ENCODE measurements at places on chromosomes 1 and 21.

DNA sequence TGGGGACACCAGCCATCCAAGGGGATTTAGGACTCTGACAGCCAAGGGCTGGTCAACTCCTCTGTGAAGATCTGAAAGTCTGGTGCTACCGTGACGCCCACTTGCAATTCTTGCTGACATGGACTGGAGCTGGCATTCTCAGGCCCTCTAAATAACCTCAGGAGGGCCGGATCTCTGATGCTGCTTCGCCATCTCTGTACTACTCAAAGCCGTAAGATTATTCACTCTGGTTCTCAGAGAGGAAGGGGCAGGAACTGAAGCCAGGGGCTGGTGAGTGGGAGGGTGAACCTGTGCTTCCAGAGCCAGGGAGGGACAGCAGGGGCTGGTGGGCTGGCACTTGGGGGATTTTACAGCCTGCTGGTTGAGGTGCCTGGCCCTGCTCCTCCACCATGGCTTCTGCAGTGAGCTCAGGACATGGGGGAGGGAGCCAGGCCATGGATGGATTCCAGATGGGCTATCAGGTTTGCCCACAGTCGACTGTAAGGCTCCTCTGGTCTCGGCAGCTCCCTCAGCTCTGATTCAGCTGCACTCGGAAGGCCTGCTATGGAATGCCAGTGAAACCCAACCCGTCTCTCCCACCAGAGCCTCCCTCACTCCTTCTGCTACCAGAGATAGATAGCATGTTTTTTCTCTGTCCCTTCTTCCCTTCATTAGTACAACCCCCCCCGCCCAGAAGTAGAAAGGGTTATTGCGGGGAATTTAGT lies 84.5 kb downstream of the PLXNA2 start:
- peak; percentile 91 for DNase-seq

DNA sequence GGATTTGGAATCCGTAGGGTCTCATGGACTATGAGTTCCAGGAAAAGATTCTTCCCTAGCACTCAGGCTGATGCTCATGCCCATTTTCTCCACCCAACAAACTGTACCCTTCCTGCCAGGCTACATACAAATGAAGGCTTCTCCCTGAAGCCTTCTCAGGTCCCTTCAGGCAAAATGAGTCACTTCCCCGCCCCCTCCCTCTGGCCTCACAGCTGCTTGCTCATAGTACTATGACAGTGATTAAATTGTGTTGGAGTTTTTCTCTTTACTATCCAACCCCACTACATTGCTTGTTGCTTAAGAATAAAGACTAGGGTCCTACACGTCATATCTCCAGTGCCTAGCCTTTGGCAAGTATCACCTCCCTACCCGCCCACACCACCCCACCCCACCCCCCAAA lies 207.6 kb upstream of the NFIA start:
- peak; percentile 69 for DNase-seq

DNA sequence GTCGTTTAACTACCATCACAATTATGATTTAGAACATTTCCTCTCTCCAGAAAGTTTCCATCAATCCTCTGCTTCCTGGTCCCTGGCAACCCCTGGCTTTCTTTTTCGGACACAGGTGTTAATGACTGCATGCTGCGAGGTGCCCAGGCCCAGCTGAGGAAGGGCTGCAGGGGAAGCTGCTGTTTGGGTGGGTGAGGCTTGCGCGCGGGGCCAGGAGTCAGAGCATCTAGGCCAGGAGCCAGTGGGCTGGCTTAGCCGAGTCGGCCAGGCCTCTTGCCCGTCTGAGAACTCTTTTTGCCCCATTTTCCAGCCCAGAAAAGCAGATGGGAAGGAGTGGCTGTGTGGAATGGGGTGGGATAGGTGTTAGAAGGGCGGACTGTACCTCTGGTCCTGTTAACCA lies 51.5 kb downstream of the NAV1 start:
- no peak for DNase-seq

GRCh38 chr1:23210351-23210785 lies 6.9 kb downstream of the HTR1D start:
- DNase-seq = peak; percentile 16

DNA sequence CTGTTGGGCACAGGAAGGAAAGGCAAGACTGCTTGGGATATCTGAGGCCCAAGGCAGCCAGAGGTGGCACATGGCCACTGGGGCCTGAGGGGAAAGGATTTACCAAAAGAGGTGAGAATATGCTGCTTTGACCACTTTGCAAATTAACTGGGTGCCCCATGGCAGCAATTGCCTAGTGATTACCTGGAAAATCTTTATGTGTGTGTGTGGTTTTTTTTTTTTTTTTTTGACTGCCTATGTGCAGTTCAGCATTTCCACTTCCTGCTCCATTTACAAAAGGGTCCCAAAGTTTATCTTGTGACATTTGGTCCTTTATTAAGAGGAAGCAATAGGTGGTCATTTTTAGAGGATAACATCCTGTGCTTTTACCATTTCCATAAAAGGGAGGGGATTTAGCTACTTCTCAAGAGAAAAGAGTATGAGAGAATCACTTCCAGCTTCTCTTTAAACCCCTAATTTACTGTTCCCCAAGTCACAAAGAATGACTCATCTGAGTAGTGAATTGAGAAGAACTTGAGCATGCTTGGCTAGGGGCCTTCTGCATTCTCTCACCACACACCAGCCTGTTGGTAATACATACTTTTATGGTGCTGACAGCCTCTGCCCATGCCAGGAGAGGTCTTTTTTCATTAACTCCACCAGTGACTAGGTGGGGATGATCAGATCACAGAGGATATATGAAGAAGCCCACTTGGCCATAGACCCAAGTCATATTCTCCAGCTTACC lies 52.1 kb downstream of the SYDE2 start:
- peak; percentile 71 for DNase-seq

DNA sequence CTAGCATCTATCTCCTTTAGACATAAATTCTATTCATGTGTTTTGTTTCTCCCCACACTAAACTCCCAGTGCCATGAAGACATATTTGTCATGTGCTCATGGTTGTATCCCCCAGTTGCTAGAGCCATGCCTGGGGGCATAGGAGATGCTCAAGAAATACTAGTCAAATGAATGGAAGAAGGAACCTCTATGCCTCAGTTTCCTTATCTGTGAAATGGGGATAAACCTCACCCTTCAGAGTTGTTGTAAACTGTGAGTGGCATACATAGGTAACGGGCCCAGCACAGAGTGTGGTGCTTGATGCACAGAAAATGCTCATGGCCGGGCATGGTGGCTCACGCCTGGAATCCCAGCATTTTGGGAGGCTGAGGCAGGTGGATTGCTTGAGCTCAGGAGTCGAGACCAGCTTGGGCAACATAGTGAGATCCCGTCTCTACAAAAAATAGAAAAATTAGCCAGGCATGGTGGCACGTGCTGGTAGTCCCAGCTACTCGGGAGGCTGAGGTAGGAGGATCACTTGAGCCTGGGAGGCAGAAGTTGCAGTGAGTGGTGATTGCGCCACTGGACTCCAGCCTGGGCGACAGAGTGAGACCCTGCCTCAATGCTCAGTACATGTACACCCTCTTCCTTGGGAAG lies 8.7 kb downstream of the LDLRAD2 start:
- no peak for DNase-seq

GRCh38 chr1:200969726-200970561 lies 53.6 kb downstream of the KIF21B start:
- no peak for DNase-seq

DNA sequence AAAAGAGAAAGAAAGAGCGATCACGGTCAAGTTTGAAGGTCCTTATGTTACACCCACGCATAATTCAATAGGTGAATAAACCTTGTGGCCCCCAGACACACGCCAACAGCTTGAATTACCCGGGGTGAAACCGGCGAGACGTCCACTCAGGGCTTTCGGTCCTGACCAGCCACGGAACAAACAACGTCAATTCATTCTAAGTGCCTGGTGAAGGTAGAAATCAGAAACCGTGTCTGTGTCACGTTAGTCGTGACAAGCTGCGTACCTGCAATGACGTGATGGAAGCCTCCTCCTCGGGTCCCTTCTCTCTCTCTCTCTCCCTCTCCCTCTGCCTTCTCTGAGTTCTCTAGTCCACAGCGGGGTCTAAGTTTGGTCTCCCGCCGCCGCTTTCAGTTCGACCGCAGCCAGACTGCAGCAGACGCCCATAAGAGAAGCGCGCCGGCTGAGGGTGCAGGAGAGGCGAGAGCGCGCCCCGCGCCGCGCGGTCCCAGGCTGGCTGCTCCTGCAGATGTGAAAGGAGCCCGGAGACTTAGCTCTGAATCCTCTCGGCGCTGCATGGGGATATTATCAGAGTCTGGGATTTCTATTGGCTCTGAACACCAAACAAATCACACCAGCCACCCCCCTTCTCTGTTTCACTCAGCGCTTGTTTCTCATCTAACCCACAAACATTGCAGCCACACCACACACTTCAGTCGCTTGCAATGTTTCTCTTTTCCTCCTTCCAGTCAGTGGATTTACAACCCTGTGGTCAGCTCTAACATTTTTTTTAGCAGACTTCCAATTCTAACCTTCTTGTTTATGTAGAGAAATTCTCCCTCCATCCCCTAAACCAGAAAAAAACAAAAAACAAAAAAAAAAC lies at the start of gene GREM2:
Gene GREM2 (minus strand): TSS at position 537 of the 862 bp plus-strand sequence. CDS start 118,680 bp downstream, outside the sequence.
- peak; percentile 92 for DNase-seq

DNA sequence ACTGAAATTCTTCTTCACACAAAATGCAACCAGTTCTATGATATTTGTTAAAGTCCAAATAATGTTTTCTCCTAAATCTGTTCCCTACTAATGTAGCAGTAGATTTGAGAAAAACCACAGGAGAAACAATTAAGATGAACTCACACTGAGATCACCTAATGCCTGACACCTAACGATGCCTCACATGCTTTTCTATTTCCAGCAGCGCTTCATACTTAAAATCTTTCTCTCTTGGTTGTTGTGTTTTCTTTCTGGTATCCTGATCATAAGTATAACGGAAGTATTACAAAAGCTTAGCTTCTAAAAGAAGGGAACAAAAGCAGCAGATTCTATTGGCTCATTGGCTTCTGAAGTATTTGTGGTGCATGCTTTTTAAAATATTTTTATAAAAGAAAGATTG lies 267.2 kb upstream of the SGIP1 start:
- peak; percentile 58 for DNase-seq

- DNase-seq = no peak
These were observed 564.5 kb downstream of the DPYD start for GRCh38 chr1:97356309-97356708.

DNA sequence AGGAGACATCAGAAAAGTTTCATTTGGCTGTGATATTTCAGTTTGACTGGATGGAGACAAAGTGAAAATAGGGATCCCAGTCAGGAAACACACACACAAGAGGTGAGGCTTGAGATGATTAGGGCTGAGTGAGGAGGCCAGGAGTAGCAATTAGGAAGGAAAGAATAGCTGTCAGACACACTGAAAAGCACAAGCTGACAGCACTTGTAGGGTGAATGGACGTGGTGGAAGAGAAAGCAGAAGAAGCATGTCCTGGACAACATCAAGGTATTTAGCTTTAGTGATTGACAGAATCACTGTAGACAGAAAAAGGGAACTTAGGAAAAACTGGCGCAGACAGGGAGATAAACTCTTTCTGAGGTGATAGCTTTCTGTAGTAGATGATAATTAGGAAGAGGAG lies 347.7 kb downstream of the TGFB2 start:
- DNase-seq = no peak

DNA sequence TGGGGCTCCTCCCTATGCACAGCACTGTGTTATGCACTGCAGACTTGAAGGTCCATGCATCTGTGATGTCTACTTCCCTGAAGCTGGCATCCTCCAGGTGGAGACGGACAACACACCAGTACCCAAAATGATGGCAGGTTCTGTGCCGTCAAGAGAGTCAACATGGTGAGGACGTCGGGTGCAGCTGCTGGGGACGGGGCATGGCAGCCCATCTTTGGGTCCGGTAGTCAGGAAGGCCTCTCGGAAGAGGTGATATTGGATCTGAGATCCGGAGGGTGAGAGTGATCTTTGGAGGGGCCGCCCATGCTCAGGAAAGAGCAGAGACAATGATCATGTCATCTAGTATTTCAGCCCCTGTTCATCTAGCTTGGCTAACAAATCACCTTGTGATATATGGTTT lies 104.1 kb downstream of the RIPK4 start:
- no peak for DNase-seq

Measured in iris pigment epithelial cell (primary cell).